Caki2 (cell line): ENCODE measurements at places on chromosomes 11 and 22. TPM values are rescaled to one million over a fixed set of nuclear protein-coding genes. Genes with fewer than 3 reads are reported as not detected.

DNA sequence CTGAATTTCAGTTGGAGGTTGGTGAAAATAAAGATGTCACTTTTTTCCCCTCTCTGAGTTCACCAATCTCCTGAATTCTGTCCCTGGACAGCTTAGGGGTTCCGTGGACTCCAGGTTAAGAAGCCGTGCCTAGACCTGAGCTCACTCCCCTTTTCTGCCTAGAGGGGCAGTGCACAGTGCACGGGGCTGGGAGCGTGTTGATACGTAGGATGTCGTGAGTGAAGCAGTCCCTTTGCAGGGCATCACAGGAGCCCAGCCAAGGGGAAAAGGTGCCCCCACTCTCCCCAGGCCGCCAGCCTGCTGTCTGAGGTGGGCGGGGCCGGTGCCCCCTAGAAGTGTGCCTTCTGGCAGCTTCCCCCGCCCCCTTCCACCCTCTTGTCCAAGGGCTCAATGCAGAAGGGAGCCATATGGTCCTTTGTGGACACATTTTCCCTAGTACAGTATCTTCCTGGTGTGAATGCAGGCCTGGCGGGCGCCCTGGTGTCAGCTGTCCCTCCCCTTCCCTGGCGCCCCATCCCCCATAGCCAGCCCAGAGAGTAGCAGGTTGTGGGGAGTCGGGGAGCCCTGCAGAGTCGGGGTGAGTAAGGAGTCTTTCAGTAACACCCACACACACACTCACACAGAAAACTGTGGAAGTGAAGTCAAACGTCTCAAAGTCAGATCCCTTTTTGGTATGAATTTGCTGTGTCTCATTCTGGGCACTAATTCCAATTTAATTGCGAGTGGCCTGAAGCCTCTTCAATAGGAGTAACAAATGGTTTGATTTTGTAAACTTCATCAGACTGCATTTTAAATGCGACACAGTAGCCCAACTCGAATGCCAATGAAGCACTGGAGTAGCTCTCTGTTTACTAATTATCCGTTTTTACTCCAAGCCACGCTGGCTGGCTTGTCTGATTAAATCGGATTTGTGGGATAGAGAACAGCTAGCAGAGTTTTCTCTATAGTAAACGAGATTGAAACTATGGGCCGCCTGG, 67.5 kb upstream of the NNMT start:
- no peak for DNase-seq

GRCh38 chr11:79694368-79694767, 253.5 kb upstream of the TENM4 start:
- DNase-seq = no peak

DNA sequence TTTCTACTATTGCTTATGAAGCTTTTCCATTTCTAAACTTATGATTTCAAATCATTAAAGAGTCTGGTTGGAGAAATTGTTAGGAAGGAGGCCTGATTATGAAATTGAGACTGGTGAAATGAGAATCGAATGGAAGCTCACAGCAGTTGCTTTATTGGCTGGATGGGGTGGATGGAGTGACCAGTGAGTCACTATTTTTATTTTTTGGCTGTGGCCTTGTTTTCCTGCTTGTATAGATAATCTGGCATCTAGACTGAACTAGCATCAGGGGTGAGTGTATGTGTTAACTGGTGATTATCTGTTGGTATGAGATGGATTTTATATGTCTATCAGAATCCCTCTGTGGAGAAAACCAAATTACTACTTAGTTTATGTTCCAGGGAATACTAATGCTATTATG, 36.2 kb downstream of the UVRAG start:
- no peak for DNase-seq

Gene SCO2
- total RNA-seq = 4.9 TPM in 1 of 2 replicates, not detected in the other

Gene PRRG4
- 2.3 and 2.6 TPM in 2 replicates for total RNA-seq

GRCh38 chr11:61959678-61960077, 7.8 kb downstream of the FTH1 start:
- no peak for DNase-seq

DNA sequence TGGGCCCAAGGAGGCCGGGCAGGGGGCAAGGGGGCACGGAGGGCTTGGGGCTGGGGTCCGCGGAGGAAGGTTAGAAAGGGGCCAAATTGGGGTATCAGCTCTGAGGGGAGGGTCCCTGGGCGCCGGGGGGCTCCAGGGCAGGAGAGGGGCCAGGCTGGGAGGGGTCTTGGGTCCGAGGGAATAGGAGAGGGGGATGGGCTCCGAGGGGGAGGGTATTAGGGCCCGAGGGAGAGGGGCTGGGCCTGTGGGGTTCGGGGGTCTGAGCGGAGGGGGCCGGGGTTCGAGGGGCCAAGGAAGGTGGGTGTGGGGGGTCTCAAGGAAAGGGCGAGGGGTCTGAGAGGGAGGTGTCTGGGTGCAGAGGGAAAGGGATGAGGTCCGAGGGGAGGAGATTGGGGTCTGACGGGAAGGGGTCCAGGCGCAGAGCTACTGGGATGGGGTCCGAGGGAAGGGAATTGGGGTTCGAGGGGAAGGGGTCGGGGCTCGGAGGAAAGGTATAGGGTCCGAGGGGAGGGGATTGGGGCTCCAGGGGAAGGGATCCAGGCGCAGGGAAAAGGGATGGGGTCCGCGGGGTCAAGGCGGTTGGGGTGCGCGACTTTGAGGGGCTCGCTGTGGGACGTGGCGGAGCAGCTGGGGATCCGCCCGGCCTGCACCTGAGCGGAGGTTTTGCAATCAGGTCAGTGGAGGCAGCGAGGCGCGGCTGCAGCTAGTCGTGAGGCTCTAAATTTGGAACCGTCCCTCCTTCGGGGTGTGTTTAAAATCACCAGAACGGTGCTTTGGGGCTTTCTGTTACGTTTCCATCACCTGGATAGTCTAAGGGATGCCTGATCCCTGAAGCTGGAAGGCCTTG, 728 bp downstream of the CTTN start:
- no peak for DNase-seq

GRCh38 chr11:112156956-112157766, 6.7 kb downstream of the IL18 start:
- DNase-seq = peak; percentile 94

GRCh38 chr22:47219789-47220188, 457.3 kb downstream of the TBC1D22A start:
- no peak for DNase-seq

DNA sequence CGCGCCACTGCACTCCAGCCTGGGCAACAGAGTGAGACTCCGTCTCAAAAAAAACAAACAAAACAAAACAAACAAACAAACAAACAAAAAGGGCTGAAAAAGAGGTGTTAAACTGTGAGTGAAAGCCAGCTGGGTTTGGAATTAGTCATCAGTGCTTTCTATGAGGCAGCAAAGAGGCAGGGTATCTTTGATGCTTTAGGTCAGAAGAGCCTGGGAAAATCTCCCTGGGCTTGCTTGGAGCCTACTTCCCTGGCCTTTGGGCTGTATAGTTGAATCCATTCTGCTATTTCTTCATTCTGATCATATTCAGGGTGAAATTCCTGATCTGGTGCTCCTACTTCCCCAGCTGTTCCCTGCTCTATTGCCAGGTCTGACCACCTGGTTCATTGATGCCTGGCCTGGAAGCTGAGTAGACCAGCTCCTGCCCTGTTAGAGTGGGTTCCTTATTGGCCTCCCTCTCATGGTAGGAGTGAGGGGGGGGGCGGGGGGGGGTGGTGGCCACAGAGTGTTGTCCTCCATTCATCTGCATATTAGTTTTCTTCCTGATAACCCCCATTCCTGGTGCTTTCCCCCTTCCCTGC, 65.6 kb downstream of the INSC start:
- no peak for DNase-seq

Gene CSNK2A3
- 1.4 and 4.2 TPM in 2 replicates for total RNA-seq

Gene PTGDR2
- total RNA-seq = not detected in 2 replicates

- no peak for DNase-seq
These were observed 36.7 kb downstream of the SMC1B start for GRCh38 chr22:45376703-45377102.

Gene PHF21B
- total RNA-seq = not detected in 2 replicates
